ENCODE measurements at places on chromosomes 1 and 21.
A peak's percentile ranks its signal among the peaks of the same experiment; 100 is the strongest.

DNA sequence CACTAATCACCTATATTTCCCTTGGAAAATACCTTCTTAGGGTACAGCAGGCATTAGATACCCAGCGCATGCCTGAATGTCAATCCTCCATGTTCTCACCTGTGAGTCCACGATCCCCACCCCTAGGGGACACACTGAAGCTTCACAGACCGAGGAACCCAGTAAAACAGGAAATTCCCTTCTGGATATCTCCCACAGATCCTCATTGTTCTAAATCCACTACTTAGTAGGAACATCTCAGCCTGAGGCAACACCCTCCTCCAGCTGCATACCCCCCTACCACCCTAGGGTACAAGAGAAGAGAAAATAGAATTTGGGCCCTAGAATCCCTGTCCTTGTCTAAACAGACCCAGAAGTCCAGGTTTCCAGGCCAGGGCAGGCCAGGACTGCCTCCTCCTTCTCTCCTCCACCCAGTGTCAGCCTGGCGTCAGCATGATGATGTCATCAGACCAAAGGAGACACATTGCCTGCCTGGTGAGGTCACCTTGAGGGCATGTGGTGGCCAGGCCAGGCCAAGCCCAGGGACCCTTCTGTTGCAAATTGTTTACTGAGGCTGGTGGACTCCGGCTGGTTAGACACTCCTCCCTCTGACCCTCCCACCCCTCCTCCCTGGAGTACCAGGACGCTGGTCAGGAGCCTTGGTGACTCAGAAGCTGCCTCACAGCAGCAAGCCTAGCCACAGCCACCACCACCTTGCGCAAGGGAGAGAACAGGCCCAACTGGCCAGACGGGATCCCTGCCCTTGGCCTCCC, 6.2 kb downstream of the NECTIN4 start:
- no peak for DNase-seq

- peak; percentile 51 for DNase-seq
These were observed 1.1 kb downstream of the ERO1B start for GRCh38 chr1:236280438-236281197.

DNA sequence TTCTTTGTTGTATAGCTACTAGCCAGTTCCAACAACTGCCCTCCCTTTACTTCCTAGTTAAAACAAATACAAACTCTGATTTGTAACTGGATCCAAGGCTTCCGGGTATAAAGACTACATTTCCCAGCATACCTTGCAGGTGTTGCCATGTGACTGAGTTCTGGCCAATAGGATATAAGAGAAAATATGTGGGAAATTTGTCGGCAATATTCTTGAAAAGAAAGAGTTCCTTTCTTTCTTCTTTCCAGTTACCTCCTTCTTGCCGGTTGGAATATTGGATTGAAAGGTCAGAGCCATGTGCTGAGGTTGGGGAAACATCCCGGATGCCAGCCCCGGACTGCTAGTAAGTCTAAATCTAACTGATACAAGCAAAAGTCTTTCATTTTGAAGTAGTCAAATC, 23.0 kb upstream of the ZBTB40 start:
- DNase-seq, result no peak

GRCh38 chr1:12038356-12039163, 19.3 kb downstream of the MIIP start:
- DNase-seq, result no peak

- DNase-seq, result no peak
These were observed 20.4 kb downstream of the RPE65 start for GRCh38 chr1:68429233-68429808.

DNA sequence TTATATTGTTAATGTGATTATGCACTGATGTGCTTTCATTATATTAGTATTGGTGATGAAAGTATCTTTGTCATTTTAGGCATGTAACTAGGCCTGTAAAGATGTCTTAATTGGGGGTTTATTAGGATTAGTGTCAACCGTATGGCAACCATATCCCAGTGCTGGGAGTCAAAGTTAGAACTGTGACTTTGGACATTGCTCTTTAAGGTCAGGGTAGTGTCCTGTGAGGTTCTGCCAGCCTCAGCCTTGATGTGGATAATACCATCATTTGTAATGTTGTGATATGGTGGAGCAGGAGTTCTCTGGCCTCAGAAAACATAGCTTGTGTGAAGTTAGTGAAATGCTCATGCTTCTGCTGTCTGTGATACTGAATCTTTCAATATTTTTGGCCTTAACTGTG, 59.4 kb downstream of the LAMC1 start:
- DNase-seq, result no peak

- DNase-seq, result no peak
These were observed 181.2 kb downstream of the CACNA1E start for GRCh38 chr1:181664543-181664942.
